Astrocyte (in vitro differentiated cells and primary cell): ENCODE measurements at places on chromosomes 16 and 17.
A peak's percentile ranks its signal among the peaks of the same experiment; 100 is the strongest.

DNA sequence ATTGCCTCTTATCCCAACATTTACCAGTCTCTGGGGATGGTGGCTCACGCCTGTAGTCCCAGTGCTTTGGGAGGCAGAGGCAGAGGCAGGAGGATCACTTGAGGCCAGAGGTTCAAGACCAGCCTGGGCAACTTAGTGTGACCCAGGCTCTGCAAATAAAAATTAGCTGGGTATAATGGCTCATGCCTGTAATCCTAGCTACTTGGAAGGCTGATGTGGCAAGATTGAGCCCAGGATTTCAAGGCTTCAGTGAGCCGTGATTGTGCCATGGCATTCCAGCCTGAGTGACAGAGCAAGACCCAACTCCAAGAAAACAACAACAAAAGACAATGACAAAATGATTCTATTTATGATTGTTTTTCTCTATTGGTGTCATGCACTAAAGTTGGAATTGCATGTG lies 244.9 kb downstream of the RBFOX1 start:
- DNase-seq, result no peak

DNA sequence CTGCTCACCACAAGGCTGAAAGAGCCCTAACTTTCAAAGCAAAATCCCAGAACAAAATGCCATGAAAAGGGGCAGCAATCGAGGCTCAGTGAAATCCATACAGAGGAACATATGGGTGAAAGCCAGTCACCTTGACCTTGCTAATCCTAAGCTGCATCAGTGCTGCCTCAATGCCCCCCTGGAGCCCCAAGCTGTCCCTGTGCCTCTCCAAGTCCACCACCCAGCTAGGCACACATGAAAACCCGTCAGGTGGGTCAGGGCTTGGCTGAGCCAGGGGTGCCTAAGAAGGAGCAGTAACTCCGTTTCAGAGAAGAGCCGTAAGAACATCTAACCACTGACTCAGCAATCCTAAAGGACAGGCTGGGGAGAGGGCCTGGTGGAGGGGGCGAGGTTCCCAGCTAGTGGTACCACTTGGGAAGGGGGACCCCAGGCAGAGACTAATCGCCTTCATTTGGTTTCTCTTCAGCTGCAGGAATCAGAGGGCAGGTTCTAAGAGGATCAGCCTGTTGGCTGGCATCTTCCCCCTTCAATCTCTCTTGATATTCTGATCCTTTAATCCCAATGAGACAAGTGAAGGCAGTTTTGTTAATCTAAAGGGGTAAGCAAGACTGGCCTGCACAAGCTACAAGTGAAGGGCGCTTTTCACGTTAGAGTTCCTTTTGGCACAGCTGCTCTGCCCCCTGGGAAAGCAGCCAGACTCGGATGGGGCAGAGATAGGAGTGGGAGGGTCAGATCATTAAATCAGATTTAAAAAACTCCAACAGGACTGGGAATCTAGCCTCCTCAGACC lies 7.6 kb downstream of the PITPNA start:
- no peak for DNase-seq

DNA sequence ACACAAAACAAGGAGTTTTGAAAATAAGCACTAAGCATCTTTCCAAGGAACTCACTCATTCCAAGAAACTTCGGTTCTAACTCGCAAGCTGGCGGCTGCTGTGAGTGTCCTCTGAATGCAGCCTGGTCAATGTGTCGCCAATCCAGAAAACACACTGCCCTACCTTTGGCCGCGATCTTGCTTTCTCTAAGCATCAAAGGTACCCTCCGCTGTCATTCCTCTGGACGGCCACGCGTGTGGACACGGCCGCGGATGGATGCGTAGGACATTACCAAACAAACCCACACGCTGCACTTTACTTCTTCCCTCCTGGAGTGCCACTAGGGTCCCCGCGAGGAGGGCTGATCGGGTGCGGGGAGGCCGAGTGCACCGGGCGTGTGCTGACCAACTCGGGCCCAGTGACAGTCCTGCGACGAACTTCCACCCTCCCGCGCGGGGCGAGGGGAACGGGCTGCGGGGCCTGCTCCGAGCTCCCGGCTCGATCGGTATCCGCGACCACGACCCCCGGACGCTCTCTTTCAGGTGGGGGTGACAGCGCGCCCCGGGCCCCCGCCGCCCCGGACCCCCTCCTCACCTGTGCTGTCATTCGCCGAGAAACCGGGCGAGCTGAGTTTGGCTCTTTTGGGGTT lies 1.1 kb downstream of the CREBBP start:
- no peak for DNase-seq

DNA sequence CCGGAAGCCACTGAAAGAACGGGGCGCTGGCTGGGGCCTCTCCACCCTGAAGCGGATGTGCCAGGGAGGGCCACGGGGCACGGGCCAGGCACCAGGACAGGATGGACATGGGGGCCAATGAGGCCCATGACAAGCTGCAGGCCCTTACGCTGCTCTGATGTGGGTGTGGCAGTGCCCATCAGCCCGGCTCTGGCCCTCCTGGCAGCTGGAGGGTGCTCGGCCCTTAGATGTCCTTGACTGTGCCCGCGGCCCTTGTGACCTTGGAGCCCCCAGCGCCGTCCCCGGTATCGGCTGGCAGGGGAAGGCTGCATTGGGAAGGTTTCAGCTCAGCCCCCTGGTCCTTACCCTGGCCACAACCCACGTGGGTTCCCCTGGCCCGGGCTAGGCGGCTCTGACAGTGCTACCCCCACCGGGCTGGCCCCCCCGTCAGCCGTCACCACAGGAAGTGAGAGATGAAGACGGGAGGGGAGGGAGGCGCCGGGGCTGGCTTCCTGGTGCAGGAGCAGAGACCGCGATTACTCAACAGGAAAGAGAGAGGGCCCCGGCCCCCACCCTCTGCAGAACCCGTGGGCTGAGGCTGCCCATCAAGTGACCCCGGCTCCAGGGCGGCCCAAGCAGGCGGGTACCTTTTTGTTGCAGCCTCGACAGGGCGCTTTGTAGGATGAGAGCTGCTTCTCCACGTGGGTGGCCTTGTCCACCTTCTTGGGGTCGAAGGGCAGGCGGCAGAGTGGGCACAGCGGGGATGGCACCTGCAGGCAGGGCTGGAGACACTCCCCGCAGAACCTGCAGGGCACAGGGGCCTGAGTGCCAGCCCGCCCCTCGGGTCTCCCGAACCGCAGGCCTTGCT lies 5.3 kb downstream of the RNF166 start:
- DNase-seq, result peak; percentile 84

- peak; percentile 52 for DNase-seq
These were observed 211.6 kb downstream of the WWOX start for GRCh38 chr16:78310990-78311561.

GRCh38 chr17:77882040-77882439 lies 76.5 kb upstream of the TNRC6C start:
- DNase-seq, result no peak

GRCh38 chr17:60390925-60391470 lies 935 bp downstream of the USP32 start:
- DNase-seq, result peak; percentile 47

GRCh38 chr17:28194382-28194781 lies 124.6 kb upstream of the TMEM97 start:
- DNase-seq, result no peak

GRCh38 chr17:31369266-31369665 lies 22.2 kb upstream of the RAB11FIP4 start:
- DNase-seq, result peak; percentile 36

DNA sequence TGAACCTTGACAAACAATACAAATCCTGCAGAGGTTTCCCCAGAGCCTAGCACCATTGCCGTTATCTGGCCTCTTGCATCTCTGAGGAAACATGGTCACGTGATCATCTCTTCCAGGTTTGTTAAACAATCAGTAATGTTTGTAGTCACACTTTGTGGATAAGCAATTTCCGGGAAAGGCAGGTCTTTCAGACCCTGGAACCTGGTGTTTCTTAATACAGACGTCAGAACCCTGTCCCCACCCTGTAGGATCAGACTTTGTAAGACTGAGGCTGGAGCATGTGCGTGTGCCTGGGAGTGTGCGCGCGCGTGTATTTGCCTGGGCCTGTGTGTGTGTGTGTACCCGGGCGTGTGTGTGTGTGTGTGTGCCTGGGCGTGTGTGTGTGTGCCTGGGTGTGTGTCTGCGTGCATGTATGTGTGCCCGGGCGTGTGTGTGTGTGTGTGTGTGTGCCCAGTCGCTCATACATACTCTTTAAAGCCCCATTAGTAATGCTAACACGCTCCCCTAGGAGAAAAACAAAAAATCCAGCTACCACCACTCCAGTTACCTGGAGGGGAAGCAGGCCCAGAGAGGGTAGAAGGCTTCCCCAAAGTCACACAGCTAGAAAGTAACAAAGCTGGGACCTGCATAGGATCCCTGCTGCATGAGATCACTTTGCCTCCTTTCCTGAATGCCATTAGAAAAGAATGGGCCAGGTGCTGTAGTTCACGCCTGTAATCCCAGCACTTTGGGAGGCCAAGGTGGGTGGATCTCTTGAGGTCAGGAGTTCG lies 5.3 kb downstream of the CTNS start:
- no peak for DNase-seq

- DNase-seq, result peak; percentile 42
These were observed 364.9 kb downstream of the SNX29 start for GRCh38 chr16:12341423-12341822.

DNA sequence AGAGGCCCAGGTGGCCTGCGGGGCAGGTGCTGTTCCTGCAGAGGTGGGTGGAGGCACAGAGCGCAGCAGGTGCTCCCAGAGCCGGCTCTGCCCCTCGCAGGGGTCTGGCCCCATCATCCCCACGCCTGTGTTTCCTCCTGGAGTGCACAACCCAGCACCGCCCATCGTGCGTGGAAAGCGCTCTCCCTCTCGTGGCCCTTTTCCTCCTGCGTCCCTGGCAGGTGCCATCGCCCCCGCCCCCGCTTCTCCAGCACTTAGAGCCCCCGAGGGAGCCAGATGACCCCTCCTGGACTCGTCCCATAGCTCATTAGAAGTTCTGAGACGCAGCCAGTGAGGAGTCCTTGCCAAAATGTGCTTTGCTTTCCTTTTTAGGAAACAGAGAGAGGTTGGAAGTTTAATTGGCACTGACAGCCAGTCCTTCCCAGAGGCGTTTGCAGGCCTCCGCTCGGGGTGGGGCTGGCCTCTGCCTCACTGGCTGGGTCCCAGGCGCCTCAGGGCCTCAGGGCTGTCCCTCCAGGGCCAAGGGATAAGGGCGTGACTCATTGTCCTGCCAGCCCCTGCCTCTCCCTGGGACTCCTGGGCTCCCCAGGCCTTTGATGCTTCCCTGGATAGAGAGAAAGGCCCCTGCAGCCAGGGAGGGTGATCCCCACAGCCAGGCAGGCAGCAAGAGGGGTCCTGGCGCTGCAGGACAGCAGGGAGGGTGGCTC lies 32.2 kb upstream of the CHMP6 start:
- DNase-seq, result peak; percentile 79

GRCh38 chr17:74234486-74234885 lies 21.1 kb downstream of the TTYH2 start:
- DNase-seq, result no peak

DNA sequence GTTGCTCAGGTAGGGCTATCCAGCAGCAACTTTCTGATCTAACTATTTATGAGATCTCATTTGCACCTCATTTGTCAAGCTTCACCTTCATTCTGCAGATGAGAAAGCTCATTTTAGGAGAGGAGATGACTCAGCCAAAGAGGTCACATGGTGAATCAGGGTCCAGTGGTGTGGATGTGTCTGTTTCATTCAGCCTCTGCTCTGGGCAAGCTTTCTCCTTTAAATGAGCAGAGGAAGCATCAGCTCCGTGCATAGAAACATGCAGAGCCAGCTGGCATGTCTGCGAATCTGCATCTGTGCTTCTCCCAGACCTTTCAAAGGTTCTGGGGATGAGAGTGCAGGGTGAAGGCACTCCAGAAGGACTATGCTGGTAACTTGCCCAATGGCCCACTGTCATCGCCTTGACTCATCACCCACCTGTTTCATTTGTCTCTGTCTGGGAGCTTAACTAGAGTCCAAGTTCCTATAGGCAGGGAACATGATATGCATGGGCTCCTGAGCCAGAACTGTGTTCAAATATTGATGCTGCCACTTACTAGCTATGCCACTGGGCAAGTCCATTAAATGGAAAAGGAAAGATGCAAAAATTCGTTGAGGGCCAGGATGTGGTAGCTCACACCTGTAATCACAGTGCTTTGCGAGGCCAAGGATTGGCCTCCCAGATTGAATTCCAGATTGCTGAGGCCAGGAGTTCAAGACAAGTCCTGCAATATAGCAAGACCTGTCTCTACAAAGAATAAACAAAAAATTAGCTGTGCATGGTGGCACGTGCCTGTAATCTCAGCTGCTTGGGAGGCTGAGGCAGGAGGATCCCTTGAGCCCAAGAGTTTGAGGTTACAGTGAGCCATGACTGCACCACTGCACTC lies 67.1 kb upstream of the NLK start:
- DNase-seq, result peak; percentile 51

- DNase-seq, result no peak
These were observed 38.2 kb downstream of the CCDC42 start for GRCh38 chr17:8706431-8706830.

GRCh38 chr16:22743401-22743800 lies 70.6 kb upstream of the HS3ST2 start:
- no peak for DNase-seq

DNA sequence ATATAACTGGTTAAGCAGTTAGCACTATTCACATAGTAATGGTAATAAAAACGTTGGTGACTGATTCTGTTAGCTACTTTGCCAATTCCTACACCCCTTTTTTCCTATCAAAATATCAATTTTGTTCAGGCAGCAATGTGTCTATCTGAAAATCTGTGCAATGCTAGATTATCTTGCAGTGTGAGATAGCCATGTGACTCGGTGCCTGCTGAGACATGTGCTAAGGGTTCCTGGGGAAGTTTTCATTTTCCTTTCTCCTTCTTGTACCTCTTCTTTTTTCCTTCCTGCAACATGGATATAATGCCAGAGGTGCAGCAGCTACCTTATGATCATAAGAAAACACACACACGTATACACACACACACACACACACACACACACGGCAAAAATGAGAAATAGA lies 100.5 kb upstream of the SHISA6 start:
- no peak for DNase-seq

DNA sequence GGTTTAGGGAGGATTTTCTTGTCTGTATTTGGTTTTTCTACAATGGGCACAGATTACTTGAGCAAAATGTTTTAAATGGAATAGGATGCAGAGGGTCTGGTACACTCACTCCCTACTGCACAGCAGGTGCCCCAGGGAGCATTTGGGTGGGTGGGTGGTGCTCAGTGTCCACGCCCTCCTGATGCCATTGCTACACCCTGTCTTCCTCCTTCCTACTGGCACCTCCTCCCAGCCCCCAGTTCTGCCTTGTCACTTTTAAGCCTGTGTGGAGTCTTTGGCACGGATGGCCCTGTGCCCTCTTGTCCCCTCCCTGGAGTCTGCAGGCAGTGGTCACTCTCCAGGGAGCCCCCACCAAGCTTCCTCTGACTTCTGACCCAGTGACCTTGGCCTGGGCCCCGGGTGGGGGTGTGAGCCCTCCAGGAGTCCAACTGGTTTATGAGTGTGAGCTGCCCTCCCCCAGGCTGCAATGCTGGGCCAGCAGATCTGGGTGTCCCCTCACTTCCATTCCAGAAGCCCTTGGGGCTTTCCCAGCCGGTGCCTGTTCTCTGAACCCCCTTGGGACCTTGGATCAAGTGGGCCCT lies 15.5 kb downstream of the LLGL2 start:
- no peak for DNase-seq
